ENCODE measurements at places on chromosomes 11 and 22.

- no peak for DNase-seq
These were observed 6.8 kb downstream of the CCDC188 start for GRCh38 chr22:20143883-20144665.

DNA sequence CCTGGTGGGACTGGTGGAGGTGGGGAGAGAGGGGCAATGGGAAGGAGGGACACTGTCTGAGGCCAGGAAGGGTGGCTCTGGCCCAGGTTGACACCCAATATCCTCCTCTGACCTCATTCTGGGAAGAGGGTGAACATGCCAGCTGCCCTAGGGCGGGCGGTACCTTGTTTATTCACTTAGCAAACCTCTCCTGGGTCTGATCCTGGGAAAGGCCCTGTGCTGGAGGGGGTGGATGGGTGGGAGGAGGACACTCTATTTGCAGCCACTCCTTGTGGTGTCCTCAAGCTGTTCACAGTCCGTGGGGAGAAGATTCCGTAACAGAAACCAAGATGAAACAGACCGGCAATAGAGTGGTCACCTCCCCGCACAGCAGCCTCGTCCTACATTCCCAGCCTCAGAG, 49.7 kb upstream of the EIF3D start:
- no peak for DNase-seq

GRCh38 chr11:134261626-134262488, 8.5 kb downstream of the ACAD8 start:
- DNase-seq = no peak

DNA sequence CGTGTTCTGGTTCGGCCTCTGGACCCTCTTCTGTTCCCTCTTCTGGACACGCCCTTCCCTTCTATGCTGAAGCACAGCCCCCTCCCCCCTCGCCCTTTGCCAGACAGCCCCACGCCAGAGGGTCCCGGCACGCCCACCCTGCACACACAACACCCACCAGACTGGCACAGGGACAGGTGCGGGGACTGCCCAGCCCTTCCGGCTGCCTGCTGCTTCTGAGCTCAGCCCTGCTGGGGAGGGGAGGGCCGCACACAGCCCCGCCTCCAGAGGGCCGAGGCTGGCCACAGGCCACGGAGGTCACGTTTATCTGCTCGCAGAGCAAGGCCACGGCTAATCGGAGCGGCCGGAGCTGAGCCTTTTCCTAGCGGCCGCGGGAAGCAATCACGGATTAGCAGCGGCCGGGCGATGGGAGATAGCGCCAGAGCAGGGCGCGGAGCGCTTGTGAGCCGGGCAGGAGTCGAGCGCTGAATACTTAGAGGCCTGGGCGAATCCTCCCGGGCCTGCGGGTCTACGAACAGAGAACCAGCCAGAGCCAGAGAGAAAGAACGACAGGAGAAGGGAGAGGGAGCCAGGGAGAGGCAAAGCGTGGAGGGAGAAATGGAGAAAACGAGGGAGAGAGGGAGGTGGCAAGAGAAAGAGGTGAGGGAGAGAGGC, 21.5 kb downstream of the OTUB1 start:
- peak; percentile 66 for DNase-seq

DNA sequence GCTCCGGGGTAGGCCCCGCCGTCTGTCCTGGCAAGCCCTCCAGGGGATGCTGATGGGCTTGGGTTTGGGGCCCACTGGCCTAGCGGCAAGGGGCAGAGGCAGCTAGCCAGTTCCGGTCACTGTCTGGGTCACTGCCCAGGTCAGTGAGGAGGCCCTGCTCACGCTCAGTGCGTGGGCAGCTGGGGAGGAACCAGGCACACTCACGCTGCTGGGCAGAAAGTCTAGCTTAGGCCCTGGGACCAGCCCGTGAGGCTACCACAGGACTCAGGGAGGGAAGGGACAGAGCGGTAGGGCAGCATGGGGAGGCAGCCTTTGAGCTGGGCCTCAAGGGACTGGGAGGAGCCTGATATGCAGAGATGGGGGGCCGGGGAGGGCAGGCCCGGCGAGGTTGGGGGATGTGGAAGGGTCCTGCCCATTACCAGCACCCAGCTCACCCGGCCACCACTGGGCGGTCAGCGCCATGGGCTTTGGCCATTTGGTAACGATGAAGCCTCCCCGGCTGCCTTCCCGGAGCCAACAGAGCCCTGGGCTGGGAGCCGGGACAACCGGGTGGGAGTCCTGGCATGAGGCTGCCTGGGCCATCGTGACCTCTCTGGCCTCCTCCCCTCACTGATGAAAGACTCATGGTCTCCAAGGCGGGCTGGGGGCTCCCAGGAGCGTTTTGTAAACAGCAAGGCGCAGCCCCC, 14.2 kb downstream of the SHISAL1 start:
- DNase-seq = no peak

- DNase-seq = no peak
These were observed 1.5 kb downstream of the HSPB2 start for GRCh38 chr11:111913997-111914396.

GRCh38 chr11:87355596-87355995, 317.9 kb downstream of the TMEM135 start:
- no peak for DNase-seq

- no peak for DNase-seq
These were observed 11.9 kb downstream of the SNX19 start for GRCh38 chr11:130904380-130904779.

DNA sequence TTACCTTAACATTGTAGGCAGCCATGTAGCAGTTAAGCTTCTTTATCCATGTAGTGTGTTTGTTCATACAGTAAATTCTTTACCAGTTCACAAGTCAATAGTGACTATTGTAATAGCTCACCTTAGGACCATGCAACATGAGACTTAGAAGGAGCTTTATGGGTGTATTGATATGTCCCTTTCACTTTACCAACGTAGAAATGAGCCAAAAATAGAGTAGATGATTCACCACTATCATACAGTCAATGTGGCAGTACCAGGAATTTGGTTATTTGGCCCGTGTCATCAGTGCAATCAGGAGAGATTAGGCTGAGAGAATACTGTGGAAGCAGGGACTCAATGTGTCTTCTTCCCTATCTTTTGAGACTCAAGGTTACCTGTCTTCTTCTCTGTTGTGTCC, 4.7 kb downstream of the ZDHHC13 start:
- no peak for DNase-seq

DNA sequence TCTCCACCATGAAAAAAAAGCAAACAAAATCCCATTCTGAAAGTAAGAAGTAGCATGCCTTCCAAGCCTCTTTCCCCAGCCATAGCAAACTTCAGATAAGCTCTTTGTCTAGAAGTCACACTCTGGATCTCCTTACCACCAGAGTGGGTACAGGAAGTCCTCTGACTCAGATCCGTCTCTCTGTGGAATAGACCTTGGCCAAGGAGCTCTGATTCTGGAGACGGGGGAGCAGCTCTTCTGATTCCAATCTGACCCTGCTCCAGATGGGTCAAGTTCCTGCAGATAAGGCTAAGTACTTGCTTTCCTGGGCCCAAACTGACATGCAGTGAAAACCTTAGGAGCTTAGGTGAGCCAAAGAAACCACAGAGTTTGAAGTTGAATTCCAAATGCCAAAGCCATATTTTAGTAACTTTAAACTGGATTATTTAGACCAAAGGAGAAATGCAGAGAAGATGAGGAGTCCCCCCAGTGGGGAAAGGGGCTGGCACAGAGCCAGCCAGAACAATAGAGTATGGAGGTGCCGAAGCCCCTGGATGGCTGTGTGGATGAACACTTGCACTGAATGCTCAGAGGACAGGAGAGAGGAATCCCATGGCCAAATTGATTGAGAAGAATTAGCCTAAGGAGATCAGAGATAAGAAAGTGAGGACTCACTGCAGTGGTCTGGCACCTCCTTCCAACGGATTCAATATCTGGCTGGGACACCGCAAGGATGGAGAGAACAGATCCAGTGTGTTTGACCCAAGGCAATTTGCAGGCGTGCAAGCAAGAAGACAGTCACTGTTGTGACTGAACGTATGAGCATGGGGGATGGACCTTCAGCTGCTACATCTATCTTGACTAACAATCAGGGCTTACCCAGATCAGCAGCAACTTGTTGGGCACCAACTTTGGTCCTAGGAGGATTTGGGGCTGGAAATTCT, 54.9 kb downstream of the ENDOD1 start:
- DNase-seq = no peak

DNA sequence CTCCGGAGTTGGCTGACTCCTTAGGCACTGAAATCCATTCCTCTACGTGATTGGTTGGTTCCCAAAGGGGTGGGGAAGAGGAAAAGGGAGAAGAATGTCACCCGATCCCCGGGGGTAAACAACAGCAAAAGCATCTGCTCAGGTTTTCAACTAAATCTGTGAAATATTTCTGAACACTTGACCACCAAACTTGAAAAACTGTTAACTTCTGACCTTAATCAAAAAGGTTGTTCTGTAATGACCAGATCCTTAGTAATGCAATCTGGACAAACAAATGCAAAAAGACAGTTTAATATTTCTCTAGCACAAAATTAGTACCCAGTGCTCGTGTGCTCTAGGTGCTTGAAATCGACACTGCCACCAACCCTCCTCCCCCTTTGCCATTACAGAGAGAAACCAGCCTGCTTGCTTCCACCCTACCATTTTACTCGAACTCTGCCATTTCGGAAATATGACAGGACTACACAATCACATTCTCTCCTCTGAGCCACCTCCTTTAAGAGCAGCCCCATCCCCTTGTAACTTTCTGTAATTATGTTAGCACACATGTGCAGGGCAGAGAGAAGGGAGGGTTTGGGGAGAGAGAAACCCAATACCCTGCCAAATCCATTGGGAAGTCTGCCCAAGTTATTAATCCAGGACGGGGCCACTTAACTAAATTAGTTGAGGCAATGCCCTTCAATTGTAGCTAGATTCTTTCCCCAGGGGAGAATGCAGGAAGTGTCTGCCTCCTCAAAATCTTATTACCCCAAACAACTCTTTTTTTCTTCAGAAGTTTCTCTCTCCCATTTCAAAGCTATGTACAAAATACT, 113.8 kb downstream of the RBFOX2 start:
- DNase-seq = peak; percentile 84

DNA sequence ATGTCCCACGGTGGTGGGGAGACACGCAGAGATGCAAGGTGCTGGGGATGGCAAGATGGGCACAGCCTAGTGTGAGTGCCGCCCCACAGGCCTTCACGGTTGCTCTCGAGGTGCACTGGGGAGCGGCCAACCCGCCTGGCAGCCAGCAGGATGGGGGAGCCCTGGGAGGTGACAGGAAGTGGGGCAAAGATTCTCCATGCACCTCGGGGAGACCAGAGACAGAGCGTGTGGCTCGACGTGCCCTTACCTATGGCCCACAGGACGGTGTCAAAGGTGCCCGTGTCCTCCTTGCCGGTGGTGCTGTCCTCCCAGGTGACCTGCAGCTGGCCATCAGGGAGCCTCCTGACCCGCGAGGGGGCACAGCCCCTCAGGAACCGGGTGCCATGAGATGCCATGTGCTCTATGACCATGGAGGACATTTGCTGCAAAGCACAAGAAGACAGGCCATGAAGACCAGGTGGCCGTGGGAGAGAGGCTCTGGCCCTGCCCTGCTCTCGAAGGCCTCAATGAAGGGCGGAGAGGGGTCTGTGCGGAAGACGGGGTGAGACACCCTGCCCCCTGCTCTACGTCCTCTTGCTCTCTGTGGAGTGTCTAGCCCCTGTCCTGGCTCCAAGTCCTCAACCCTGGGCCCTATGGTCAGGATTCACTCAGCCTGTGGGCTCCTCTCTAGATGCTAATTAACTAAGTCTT, 40.6 kb upstream of the GNB1L start:
- DNase-seq = no peak

DNA sequence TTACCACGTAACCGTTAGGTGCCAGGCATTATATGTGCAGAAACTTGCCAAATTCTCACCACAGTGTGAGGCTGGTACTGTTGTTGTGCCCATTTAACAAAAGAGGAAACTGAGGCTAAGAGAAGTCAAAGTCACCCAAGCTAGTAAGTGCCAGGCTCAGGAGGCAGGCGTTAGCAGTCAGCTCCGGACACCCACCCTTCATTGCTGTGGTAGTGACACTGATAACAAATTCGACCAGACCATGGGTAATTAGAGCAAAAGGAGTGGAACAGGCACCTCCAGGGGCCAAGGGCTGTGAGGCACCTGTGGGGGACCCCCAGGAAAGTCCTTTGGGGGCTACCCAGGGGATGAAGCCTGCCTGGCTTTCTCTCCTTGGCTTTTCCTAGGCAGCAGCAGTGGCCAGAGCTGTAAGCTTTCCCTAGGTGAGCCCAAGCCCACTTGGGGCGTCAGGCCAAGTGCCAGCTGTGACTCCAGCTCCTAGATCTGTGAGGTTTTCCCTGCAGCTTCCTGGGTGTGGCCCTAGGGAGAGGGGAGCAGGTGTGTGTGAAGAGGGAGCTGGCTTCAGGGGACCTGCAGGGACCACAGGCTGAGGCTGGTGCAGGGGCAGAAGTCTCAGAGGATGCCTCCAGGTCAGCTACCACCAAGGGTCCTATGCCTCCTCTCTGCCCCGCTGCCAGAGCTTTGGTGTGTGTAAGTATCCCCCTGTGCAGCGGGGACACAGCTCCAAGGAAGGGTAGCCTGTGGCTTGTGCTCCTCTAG, 19.7 kb upstream of the ALX4 start:
- DNase-seq = no peak

- no peak for DNase-seq
These were observed 20.1 kb downstream of the TOLLIP start for GRCh38 chr11:1289211-1289935.

DNA sequence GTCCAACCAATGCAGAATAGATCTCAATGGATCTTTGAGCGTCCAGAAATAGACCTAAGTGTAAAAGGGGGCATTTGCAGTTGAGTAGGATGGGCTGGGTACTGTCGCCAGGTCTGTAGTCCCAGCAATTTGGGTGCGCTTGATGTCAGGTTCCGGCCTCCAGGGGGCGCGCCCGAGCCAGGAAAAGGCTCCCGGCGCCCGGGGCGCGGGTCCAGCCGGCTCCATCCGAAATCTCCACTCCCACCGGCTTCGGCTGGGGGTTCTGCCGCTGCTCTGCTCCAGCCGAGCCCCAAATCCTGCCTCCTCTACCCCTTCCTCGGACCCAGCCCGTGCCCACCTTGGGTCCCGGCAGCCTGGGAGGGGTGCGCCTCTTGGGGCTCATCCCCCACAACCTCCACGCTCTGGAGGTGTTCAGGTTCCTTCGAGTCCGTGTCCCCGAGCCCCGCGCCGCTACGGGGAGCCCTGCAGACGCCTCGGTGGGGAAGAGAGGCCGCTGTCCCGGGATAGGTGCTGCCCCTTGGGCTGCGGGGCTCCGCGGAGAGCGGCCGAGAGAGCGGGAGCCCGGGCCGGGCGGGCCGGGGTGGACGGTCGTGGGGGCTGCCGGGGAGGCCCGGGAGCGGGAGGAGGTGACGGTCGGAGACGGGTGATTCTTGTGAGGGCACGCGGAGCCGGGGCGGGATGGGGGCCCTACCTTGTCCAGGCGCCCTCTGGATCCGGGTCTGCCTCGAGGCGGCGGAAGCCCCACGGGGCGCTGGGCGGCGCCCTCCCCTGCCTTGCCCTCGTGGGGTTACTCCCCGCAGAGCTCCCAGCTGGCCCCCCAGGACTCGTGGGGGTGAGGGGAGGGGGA, 13.0 kb upstream of the CYB5R3 start:
- peak; percentile 87 for DNase-seq

- DNase-seq = no peak
These were observed 438.5 kb upstream of the FAT3 start for GRCh38 chr11:91786097-91786496.

Measured in mucosa of gallbladder (tissue), 1 donor.